Thymus (tissue), 14 donors: ENCODE measurements at places on chromosomes 6 and 20. TPM values are rescaled to one million over a fixed set of nuclear protein-coding genes. Genes with fewer than 3 reads are reported as not detected.

DNA sequence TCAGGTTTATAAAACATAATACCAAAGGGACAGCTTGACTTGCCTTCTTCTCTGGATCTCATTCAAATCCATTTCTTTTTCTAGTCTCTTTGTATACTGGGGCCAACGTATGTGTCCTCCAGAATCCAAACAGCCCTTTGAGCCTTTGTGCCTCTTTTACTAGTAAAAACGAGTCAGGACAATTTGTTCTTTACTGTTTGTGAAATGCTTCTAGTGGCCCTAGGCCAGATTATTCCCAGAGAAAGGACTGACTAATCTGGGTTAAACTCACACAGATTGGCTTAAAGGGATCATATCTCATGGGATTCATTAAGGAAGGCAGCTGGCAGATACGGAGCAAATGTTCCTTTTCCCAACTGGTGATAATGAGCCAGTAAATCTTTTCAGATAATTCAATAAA, 32.1 kb upstream of the MANEA start:
- DNase-seq = no peak

Gene KIF25
- 0.80 TPM for total RNA-seq

DNA sequence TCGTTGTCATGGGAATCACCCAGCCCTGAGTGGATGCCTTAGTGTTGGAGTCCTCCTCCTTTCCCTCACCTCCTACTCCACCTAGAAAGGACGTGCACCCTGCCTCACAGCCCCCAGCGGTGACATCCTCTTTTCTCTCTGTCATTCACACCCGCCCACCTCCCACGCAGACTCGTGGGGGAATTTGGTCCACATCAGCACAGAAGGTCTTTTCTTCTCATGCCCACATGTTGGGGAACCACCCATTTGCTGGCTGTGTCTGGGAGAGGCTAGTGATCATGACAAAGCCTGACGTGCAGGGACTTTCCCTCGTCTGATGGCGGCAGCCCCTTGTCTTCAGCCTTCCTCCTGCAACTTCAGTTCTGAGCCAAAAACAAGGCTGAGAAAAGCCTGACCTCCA, 96.0 kb upstream of the CNKSR3 start:
- peak; percentile 16 for DNase-seq

Gene DLL1
- total RNA-seq = 1.6 TPM

- no peak for DNase-seq
These were observed 254.8 kb upstream of the CHD6 start for GRCh38 chr20:41872930-41873329.

Gene SESN1
- 19.1 TPM for total RNA-seq

Gene SLC35D3
- 0.09 TPM for total RNA-seq

DNA sequence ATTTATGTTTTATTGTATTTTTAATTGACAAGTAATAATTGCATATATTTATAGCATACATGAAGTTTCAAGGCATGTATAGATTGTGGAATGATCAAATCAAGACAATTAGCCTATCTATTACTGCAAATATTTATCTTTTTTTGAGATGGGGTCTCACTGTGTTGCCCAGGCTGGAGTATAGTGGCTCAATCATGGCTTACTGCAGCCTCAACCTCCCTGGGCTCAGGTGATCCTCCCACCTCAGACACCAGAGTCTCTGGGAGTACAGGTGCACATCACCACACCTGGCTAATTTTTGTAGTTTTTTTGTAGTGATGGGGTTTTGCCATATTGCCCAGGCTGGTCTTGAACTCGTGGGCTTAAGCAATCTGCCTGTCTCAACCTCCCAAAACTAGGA, 16.2 kb upstream of the FUCA2 start:
- DNase-seq = no peak

Gene OR2J3
- total RNA-seq = not detected

Gene DEFB124
- not detected for total RNA-seq

- no peak for DNase-seq
These were observed 5.1 kb downstream of the SOX12 start for GRCh38 chr20:330233-331149.

Gene EFCAB8
- total RNA-seq = 0.33 TPM

DNA sequence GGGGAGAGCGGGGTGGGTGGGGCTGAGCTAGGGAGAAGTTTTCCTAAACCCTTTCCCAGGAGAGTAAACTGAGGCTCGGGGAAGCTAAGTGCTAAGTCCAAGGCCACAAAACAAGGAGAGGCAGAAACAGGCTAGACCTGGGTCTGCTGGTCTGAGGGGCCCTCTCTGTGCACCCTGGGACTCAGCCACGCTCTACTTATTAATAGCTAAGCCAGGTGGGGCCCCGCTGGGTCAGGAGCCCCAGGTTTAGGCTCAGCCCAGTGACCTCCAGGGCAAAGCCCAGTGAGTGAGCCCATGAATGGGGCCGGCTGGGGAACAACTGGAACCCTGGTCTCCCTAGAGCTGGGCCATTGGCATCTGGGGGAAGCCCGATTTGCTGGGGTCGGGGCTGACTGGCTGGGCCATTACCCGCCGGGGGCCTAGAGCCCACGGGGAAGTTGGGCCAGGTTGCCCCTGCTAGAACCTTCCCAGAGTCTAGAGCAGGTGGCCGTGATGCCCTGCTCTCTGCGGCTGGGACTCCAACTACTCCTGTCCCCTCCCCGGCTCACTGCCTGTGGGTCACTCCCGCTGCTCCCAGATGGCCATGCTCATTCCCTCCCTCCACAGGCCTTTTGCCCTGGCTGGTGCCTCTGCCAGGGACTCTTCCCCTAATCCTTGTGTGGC, 24.1 kb upstream of the NOL4L start:
- no peak for DNase-seq

Gene ARMH2
- not detected for total RNA-seq

Gene ENPP5
- total RNA-seq = 4.9 TPM

Gene BMP7
- total RNA-seq = 6.3 TPM

- DNase-seq = no peak
These were observed 72.3 kb downstream of the VEGFA start for GRCh38 chr6:43842231-43842794.

- DNase-seq = no peak
These were observed 90.8 kb downstream of the MYLK4 start for GRCh38 chr6:2659882-2660281.

- no peak for DNase-seq
These were observed 73.5 kb downstream of the ARMC2 start for GRCh38 chr6:108921547-108922361.

DNA sequence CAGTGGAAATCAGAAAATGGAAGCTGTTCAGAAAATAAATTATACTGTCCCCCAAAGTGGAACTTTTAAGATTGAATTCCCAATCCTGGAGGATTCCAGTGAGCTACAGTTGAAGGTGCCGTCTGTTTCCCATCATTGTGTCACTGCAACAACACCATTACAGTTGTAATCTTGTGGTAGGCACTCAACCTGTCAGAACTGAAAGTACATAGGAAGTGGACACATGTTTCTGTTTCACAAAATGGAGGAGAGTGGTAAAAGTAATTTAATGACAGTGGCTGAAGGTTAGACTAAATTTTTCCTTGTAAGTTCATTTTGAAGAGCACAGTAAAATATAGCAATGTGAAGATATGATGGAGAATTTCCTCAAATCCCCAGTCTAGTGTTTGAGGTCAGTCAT, 70.0 kb downstream of the CD109 start:
- DNase-seq = no peak

GRCh38 chr20:53763707-53764414, 170.2 kb upstream of the ZNF217 start:
- DNase-seq = no peak

Gene ZNF318
- 8.0 TPM for total RNA-seq

Gene MAPK13
- 8.5 TPM for total RNA-seq

Gene RBM39
- 449 TPM for total RNA-seq

DNA sequence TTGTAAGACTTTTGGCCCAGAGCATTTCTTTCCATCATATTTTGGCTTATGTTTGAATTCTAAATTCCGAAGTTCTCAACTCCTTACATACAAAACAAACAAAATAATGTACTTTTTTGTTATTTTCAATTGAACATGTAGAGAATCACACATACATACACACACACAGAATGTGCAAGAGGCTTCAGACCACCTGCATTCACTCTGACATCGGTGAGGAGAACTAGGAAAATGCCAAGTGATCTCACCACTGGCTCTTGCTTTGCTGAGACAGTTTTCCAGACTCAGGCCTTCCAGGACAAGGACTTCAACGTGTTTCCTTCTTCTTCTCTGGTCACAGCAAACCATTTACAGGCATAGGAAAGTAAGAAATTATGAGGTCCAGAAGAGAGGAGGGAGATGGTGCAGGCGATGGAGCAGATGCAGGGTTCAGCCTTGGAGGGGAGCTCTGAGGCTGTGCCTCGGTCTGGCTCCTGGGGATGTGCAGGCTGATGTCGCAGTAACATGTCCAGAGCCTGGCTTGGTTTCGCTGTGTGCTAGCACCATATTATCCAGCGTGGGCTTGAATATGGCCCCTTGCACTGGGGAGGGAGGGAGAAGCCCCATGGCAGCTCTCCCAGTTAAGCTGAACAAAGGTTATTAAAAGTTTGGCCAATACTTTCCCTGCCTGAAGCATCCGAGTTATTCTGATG, 93.4 kb downstream of the DACT2 start:
- no peak for DNase-seq
